Trophoblast cell (in vitro differentiated cells and primary cell): ENCODE measurements at places on chromosomes 1 and 21.
A peak's percentile ranks its signal among the peaks of the same experiment; 100 is the strongest.

DNA sequence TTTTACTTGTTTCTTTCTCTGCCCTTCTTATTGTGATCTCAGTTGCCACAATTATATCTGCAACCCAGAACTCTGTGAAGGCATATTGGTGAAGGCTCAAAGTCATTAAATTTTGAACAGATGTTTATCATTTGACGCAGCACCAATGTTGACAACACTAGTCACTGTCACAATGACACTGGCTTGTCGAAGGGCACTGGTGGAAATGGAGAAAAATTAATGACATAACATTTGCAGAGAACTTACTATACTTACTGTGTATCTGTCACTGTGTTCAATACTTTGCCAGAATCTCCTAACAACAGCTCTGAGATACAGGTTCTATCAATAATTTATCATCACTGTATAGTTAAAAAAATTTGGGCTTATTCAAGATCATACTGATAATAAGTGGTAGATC is 1213.7 kb downstream of the NCAM2 start:
- no peaks in the 10 kb centered on the region for H3K4me1 ChIP-seq
- H3K27me3 ChIP-seq, result no peaks in the 10 kb centered on the region
- H3K4me3 ChIP-seq, result no peak overlapping the region
- no peak for DNase-seq

DNA sequence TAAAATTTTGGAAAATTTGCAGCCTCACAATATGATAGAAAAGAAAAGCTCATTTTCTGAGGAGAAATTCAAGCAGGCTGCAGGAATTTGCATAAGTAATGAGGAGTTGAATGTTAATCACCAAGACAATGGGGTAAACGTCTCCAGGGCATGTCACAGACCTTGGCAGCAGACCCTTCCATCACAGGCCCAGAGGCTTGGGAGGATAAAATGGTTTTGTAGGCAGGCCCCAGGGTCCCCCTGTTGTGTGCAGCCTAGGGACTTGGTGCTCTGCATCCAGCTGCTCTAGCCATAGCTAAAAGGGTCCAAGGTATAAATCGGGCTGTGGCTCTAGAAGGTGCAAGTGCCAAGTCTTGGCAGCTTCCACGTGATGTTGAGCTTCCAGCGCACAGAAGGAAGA is 112.2 kb upstream of the FMN2 start:
- no peak overlapping the region for H3K4me3 ChIP-seq
- H3K36me3 ChIP-seq, result no peaks in the 10 kb centered on the region
- no peaks in the 10 kb centered on the region for H3K4me1 ChIP-seq
- H3K27me3 ChIP-seq, result no peaks in the 10 kb centered on the region

DNA sequence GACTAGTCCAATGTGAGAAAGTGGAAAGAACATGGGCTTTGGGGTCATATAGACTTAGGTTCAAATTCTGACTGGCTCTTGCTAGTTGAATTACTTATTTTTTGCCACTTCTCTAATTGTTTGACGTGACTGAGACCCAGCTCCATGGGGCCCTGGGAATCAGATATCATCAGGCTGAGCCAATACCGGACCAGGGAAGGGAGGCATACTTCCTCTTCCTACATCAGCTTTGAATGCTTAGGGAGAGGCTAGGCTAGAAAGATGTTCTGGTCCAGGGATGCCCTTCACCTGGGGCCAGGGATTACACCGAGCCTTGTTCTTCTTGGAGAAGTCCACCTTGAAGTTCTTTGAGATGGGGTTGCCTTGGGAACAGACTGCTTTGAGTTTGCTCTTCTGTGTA is 3.7 kb upstream of the NR1I3 start:
- no peaks in the 10 kb centered on the region for H3K36me3 ChIP-seq
- DNase-seq, result no peak
- no peaks in the 10 kb centered on the region for H3K27me3 ChIP-seq
- H3K27ac ChIP-seq, result peak overlapping the region; percentile 55
- no peak overlapping the region for H3K4me3 ChIP-seq
- peaks cover 9% of the 10 kb centered on the region for H3K4me1 ChIP-seq

GRCh38 chr1:214506972-214507431 is 44.4 kb downstream of the PTPN14 start:
- H3K27ac ChIP-seq, result no peak overlapping the region
- no peaks in the 10 kb centered on the region for H3K27me3 ChIP-seq
- no peak overlapping the region for H3K4me3 ChIP-seq
- peak; percentile 8 for DNase-seq
- peaks cover 5% of the 10 kb centered on the region for H3K4me1 ChIP-seq
- no peaks in the 10 kb centered on the region for H3K36me3 ChIP-seq

DNA sequence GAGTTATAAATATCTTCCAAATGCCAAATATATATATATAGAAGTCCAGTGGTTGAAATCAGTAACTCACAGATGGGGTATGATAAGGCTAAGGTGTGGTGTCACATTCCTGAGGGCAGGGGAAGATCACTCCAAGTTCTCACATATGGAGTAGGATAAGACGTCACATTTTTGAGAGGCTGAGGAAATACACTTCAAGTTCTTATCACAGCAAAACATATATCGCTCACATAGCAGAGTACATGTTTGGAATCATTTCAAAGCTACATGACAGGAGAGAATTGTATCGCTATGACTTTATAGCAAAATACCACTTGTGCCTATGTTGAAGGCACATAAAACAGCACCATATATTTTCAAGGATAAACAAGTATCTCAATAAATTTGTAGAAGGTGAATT is 55.1 kb downstream of the RBM11 start:
- DNase-seq, result peak; percentile 58
- no peaks in the 10 kb centered on the region for H3K4me1 ChIP-seq
- no peaks in the 10 kb centered on the region for H3K27me3 ChIP-seq
- no peaks in the 10 kb centered on the region for H3K36me3 ChIP-seq

DNA sequence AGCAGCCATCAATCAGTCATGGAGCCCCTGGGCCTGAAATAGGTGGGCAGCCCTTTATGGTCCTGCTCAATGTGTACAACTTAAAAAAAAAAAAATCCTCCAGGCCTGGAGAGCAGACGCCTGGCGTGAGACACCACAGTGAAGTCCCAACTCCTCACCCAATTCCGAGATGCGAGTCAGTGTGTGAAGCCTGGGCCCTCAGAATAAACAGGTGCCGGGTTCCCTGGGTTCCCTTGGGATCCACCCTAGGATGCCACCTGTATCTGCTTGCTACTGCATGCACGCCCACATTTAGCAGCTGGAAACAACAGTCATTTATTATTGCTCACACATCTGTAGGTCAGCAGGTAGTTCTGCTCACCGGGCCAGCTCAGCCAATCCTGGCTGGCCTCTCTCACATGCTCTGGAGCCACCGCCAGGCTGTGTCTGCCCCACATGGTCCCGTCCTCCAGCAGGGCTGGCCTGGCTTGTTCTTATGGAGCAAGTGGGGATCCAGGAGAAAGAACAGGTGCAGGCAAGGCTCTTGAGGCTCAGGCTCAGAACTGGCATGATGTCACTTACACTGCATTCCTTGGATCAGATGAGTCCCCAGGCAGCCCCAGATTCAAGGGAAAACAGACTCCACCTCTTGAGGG is 172.7 kb downstream of the NPHP4 start:
- H3K4me1 ChIP-seq, result no peaks in the 10 kb centered on the region
- no peak overlapping the region for H3K27ac ChIP-seq
- DNase-seq, result no peak
- no peaks in the 10 kb centered on the region for H3K27me3 ChIP-seq
- H3K36me3 ChIP-seq, result no peaks in the 10 kb centered on the region

DNA sequence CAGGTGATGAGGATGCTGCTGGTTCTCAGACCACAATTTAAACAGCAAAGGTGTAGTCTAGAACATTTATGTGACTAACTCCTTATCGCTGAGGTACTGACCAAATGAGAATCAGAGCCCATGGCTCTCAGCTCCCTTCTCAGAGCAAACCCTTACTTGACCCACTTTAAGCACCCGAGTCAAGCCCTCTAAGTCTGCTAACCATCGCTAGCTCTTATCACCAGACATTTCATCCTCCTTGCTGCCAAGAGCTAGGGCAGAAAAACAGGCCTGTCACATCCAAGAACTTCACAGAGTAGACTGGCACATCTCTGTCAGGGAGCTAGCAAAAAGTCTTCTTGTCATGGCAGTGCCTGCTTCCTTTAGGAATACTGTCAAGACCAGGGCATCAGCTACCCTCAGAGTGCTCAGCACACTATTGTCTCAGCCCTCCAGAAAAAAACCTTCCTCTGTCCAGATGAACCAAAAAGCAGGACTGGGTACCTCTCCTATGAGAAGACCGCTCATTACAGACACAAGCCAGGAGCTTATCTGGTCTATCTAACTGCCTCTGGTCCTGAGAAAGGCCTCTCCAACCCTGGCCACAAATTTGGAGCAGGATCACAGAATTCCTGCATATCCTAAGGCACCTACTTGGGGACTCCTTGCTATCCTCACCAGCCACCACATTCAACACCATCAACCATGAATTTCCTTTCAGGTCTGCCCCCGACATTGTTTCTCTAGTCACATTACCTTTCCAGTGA is 26.2 kb downstream of the ERI3 start:
- peaks cover 36% of the 10 kb centered on the region for H3K4me1 ChIP-seq
- no peaks in the 10 kb centered on the region for H3K27me3 ChIP-seq
- DNase-seq, result no peak
- H3K36me3 ChIP-seq, result peaks cover 5% of the 10 kb centered on the region

GRCh38 chr1:172851856-172852255 is 193.0 kb downstream of the FASLG start:
- no peak overlapping the region for H3K4me3 ChIP-seq
- H3K4me1 ChIP-seq, result no peaks in the 10 kb centered on the region
- H3K27ac ChIP-seq, result no peak overlapping the region
- DNase-seq, result no peak
- no peaks in the 10 kb centered on the region for H3K36me3 ChIP-seq

DNA sequence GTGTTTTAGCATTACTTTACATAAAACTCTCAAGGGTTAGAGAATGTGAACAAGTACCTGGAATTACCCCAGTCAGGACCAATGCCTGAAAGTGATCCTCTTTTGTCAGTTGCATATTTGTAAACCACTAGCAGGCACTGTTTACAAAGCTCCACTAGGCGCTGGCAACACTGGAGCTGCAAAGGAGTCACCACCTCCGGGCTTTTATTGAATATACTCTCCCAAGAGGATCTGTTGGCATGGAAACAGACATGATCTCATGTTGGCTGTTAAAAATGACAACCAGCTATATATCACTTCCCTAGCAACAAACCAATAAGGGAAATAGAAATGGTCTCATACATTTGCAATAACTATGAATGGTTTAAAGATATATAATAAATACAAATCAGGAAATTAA is 116.0 kb downstream of the TTLL7 start:
- H3K27me3 ChIP-seq, result no peaks in the 10 kb centered on the region
- no peak overlapping the region for H3K27ac ChIP-seq
- H3K4me1 ChIP-seq, result no peaks in the 10 kb centered on the region
- no peak overlapping the region for H3K4me3 ChIP-seq
- peak; percentile 31 for DNase-seq

DNA sequence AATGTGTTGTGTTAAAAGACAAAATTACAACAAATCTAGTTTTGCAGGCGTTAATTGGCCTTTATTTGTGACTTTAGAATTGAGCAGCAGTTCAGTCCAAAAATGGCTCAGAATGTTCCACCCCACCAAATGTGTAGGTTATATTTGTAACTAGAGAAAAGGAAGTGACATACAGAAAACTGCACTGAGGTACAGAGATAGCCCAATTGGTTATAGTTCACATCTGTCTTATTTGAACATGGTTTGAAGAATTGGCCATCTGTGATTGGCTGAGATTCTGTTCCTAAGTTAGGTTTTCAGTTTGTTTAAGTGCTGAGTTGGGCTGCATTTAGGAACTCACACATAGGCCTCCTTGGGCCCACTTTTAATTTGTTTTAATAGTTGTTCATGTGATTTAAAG is 12.0 kb upstream of the FMO2 start:
- H3K4me1 ChIP-seq, result peaks cover 3% of the 10 kb centered on the region
- H3K27ac ChIP-seq, result no peak overlapping the region
- no peaks in the 10 kb centered on the region for H3K36me3 ChIP-seq
- H3K27me3 ChIP-seq, result no peaks in the 10 kb centered on the region
- H3K4me3 ChIP-seq, result no peak overlapping the region

DNA sequence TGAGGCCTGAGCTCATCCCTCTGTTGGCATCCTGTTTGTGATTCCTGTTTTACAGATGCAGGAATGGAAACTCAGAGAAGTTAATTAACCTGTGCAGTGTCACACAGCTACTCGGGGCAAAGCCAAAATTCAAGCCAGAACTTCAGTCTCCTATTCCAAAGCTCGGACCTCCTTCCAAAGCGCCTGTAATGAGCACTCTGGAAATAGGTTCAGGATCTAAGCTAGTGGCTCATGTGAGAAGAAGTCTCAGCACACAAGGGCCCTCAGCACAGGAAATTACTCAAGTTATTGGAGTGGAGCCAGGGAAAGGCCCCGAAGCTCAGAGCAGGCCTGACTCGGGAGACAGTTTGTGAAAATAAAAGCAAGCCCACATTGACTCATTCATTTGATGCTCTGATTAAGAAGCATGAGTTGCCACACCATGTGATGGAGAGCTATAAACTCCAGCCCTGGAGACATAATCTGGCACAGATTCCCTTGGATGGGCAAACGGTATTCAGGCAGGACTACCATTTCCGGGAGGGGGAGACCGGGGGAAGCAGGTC is 50.6 kb upstream of the LYST start:
- peak; percentile 61 for DNase-seq
- H3K36me3 ChIP-seq, result no peaks in the 10 kb centered on the region
- H3K27ac ChIP-seq, result no peak overlapping the region
- H3K4me3 ChIP-seq, result no peak overlapping the region
- no peaks in the 10 kb centered on the region for H3K27me3 ChIP-seq

- no peaks in the 10 kb centered on the region for H3K36me3 ChIP-seq
- no peak for DNase-seq
- no peaks in the 10 kb centered on the region for H3K27me3 ChIP-seq
- H3K4me3 ChIP-seq, result no peak overlapping the region
Measured at GRCh38 chr1:90640325-90640724, 76.8 kb downstream of the BARHL2 start.

- DNase-seq, result no peak
- H3K4me1 ChIP-seq, result no peaks in the 10 kb centered on the region
- peaks cover 8% of the 10 kb centered on the region for H3K36me3 ChIP-seq
- H3K27ac ChIP-seq, result no peak overlapping the region
- no peak overlapping the region for H3K4me3 ChIP-seq
Measured at GRCh38 chr1:113095790-113096455, 22.9 kb downstream of the LRIG2 start.

GRCh38 chr1:163213626-163214025 is 10.9 kb upstream of the RGS5 start:
- no peak overlapping the region for H3K27ac ChIP-seq
- H3K36me3 ChIP-seq, result no peaks in the 10 kb centered on the region
- H3K4me3 ChIP-seq, result no peak overlapping the region
- H3K4me1 ChIP-seq, result no peaks in the 10 kb centered on the region

DNA sequence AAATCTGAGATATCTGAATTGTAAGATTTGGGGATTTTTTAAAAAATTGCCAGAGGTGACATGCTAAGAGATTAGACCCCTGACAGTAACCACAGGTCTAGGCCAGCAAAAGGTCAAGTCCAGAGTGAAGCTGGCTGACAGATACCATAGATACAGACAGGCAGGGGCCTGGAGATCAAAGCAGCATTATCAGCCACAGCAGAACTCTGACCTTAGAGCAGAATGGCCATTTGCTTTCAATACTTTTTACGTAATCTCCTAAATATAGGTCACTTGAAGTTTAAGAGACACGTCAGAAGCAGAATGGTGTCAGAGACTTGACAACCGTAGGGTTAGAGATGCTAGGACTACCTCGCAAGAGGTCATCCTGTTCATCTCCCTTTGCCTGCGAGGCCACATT is 40.8 kb upstream of the RXRG start:
- H3K27ac ChIP-seq, result no peak overlapping the region
- no peak overlapping the region for H3K4me3 ChIP-seq
- no peaks in the 10 kb centered on the region for H3K4me1 ChIP-seq
- no peak for DNase-seq
- H3K36me3 ChIP-seq, result no peaks in the 10 kb centered on the region
